ENCODE measurements at places on chromosomes 7 and 10. TPM values are rescaled to one million over a fixed set of nuclear protein-coding genes. Genes with fewer than 3 reads are reported as not detected.

The CALD1 gene
- 253 TPM for total RNA-seq

The SFRP4 gene
- under 0.01 TPM for total RNA-seq

The ANKRD7 gene
- total RNA-seq, result 2.6 TPM

The IKZF1 gene
- total RNA-seq, result not detected

Data from myometrial cell (primary cell).